Activated T-cell treated with anti-CD3 and anti-CD28 coated beads for 48 hours (primary cell): ENCODE measurements at places on chromosomes 2 and 18.

DNA sequence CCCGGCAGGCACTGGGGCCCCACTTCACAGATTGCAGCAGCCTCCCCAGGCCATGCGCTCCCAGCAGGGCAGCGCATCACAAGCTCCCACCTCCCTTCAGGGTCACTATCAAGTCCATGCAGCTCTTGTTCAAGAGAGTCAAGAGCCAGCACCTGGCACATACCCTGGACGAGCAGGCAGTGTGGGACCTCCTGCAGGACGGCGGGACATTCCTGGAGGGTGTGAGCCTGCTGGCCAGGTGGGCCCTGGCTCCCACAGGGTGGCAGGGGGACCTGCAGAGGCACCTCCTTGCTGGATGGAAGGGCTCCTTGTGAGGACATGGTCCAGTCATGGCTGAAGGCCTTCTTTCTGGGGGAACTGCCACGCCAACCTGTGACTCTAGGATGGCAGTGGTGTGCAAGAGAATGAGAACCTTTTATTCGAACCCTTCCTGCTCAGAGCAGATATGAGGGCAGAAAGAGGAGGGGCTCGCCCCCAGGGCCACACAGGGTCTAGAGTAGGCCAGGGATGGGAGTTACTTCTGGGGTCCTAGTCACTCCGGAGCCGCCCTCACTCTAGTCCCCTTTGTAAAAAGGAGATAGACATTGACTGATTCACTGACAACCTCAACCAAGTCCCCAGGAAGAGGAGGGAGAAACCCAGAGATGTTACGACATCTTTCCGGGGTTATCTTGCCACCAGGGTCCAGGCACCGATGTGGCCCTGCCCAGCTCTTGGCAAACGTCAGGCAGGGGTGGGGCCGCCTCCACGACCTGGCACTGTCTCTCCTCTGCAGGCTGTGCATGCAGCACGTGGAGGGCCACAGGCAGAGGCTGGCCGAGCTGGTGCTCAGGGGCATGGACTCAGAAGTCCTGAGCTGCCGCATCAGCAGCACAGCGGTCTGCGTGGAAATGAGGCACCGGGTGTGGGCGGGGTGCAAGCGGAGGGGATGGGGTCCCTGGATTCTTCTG lies 31.3 kb downstream of the HJURP start:
- DNase-seq: no peak

GRCh38 chr2:189086710-189087109 lies 92.9 kb downstream of the COL5A2 start:
- no peak for DNase-seq

DNA sequence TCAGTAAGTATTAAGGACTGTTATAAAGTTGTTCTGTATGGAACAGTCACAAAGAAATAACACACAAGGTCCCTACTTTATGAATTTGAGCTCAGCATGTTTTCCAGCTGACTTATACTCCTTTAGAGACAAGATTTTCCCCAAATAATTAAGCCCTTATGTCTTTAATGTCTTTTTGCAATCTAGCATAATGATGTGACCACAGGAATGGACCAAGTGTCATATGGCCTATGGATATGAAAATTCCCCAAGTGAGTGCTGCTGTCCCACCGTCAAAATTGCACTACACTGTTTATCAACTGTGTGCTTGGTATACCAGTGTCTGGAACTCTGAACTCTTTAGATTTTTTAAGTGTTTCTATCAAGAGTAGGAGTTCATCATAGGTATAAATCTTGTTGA lies 369.6 kb downstream of the PID1 start:
- DNase-seq: no peak

DNA sequence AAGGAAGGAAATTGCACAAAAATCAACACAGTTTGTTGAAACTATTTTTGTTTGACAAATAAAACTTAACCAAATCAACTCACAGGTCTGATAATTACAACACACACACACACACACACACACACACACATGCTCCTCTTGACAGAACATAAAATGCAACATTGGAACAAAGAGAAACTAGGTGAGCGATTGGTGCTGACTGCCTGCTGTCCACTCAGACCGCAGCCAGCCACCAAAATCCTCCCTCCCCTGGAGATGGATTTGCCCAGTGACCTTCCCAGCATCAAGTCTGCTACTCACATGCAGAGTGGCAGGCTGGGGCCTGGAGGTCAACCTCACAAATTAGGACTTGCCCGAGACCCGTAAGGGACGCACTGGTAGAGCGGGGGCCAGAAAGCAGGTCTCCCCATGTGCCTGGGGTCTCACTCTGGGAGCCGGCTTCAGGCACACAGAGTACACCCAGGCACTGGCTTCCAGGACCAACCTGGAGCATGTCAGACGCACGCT lies 61.4 kb downstream of the DIPK1C start:
- DNase-seq: no peak

DNA sequence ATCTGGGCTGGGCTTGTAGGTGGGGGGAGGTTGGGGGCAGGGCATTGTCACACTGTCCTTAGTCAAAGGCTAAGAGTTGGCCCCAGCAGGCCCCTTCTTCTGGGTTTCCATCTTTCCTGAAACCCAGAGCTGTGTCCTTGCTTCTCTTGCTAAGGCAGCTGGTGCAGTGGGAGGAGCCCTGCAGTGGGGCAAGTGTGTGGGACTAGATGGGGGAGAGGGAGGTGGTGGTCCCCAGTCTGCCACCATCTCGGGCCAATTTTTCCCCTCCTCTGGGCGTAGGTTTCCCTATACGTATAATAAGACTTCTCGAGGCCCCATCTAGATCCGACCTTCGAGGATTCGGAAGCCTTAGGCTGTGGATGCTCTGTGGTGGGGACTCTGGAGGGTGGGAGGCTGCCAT lies 3.5 kb downstream of the KCNF1 start:
- DNase-seq: no peak

DNA sequence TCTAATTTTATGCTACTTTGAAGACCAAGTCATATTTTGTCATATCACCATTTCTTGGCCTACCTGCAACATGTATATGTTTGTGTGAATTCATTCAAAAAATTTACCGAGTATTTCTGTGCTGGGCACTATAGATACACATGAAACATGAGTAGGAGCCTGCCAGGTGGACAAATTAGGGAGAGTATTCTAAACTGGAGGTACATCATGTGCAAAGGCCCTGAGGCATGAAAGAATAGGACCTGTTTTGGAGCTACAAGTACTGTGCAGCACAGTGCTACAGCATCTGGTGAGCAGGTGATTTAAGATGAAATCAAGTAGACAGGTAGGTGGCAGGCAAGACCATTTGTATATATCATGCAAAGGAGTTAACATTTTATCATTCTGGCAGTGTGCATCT lies 152.9 kb downstream of the MYO3B start:
- DNase-seq: no peak

DNA sequence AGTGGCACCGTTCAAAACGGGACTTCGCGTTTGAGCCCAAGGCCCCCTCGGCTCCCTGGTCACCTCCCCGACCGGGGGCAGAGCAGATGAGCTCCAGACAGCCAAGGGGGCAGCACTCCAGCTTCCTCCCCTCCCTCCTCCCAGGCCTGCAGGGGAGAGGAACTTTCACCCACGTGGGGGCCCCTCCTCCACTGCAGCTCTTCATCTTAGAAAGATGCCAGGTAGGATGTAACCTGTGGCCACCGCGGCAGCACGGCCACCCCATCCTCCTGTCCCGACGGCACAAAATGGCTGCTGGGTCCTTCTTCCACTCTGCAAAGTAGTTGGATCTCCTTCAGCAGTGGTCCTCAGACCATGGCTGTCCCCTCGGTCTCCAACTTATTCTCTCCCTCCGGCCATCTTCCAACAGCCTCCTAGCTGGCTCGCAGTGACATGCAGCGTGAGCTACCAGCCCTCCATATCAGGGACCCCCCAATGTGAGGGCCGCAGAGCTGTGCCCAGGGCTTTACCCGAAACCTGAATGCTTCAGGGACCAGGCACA lies 94.5 kb upstream of the ID2 start:
- no peak for DNase-seq

- no peak for DNase-seq
These were observed 79.7 kb upstream of the IGFBP5 start for GRCh38 chr2:216775043-216775453.

DNA sequence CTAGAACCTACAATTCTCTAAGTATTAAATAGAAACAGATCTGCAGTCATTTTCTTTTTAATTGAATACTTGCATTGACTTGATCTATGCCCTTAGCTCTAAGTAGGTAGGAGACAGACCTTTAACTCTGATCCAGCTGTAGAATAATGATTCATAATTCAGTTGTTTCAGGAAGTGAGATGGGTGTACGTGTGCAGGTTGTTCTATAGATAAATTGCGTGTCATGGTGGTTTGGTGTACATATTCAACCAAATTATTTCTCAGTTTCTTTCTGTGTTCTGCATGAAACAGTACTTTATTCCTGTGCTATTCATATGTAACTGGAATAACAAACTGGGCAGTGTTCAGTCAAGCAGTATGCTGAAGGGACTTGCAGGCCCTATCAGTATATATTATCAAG lies 34.3 kb upstream of the CD226 start:
- no peak for DNase-seq

- DNase-seq: no peak
These were observed 26.2 kb downstream of the STK39 start for GRCh38 chr2:168220965-168221819.

GRCh38 chr2:181198183-181198864 lies 217.9 kb downstream of the UBE2E3 start:
- no peak for DNase-seq
